ENCODE measurements at places on chromosomes 1 and 21.

DNA sequence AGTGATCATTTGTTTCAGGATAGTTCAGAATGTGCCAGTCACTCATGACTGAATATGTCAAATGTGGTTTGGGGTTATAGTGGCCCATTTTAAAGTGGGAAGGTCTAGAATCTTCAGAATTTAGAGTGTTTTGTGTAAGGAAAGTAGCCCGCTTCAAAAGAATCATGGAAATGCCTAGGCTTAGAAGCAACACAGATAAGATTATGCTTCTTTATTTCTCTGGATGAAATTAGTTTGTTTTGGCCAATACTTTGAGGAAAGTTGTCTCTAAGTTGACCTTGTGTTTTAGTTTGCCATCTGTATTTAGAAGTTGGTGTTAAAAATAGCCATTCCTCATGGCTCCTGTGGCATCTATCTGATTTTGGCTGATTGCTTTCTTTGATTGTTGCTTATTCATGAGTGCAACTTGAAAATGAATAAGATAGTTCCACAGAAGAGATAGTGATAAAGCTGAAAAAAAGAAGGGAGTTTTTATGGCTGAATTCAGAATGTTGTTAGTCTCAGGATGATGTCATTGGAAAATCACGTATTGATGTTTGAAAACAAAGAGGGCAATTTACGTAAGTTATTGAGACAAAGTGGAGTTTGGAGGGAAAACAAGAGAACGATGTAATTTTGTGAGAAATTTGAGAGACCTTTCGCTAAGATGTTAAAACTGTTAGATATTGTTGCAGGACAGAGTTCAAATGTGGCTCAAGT, 71.9 kb downstream of the PLA2G4A start:
- DNase-seq = no peak

GRCh38 chr1:92484472-92485380, 2.0 kb downstream of the GFI1 start:
- DNase-seq = peak; percentile 91

- peak; percentile 90 for DNase-seq
Observed at GRCh38 chr1:41742219-41742618, 176.5 kb downstream of the HIVEP3 start.

GRCh38 chr1:5996641-5997270, 4.5 kb upstream of the NPHP4 start:
- DNase-seq = no peak

GRCh38 chr1:91314643-91315042, 90.0 kb downstream of the HFM1 start:
- no peak for DNase-seq

Measured in DMS53 (cell line).